Stromal cell of bone marrow (primary cell): ENCODE measurements at places on chromosomes 2 and 18.

- DNase-seq, result no peak
Measured at GRCh38 chr2:105473011-105473410, 74.2 kb upstream of the FHL2 start.

DNA sequence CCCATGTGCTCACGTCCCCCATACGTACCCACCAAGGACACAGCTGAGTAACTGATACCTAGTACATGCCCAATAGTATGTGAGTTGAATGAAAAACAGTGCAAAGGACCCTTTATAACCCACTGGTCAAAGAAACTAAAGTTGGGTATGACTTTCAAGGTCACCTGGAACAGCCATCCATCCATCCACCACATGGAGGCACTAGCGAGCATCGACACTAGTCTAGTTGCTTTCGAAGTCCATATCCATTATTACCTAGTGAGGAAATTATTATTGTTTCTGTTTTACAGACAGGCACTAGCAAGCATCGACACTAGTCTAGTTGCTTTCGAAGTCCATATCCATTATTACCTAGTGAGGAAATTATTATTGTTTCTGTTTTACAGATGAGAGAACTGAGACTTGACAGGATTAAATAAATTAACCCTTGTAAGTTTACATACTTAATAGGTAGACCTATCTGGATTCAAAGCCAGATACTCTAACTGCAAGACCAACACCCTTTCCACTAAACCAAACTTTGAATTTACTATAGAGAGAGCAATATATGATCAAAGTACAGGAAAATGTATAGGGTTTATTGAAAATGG, 233.7 kb downstream of the METTL4 start:
- no peak for DNase-seq

DNA sequence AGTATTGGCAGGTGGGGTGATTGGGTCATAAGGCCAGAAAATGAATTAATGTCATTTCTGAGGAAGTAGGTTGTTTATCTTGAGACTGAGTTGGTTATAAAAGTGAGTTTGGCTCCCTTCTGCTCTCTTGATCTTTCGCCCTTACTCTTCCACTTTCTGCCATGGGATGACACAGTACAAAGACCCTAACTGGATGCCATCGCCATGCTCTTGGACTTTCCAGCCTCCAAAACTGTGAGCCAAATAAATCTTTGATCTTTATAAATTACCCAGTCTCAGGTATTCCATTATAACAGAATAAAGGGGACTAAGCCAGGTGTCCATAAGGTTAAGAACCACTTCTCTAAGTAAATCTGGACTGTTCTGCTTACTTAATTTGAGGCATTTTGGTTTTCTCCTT, 44.4 kb downstream of the MAP4K3 start:
- no peak for DNase-seq

DNA sequence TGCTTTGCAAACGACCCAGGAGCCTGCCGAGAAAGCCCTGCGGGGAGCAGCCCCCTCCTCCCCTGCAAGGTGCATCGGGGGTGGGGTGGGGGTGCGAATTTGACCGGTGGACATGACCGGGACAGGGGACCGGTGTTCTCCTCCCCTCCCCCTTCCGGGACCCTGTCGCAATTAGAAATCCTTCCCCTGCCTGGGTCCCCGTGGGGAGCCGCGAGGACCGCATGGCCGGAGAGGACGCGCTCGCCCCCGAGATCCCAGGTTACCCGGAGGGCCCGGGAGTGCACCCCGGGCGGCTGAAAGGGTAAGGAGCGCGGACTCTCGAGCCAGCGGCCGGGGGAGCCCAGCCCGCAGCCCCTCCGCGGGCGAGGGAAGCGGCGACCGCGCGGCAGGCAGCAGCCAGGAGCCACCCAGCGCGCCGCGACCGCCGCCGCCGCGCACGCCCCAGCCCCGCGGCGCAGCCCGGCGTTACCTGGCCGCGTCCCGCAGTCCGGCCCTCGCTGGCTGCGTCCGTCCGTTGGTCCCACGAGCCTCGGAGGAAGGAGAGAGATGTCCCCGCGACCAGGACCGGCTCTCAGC, 482 bp downstream of the DLGAP1 start:
- no peak for DNase-seq

DNA sequence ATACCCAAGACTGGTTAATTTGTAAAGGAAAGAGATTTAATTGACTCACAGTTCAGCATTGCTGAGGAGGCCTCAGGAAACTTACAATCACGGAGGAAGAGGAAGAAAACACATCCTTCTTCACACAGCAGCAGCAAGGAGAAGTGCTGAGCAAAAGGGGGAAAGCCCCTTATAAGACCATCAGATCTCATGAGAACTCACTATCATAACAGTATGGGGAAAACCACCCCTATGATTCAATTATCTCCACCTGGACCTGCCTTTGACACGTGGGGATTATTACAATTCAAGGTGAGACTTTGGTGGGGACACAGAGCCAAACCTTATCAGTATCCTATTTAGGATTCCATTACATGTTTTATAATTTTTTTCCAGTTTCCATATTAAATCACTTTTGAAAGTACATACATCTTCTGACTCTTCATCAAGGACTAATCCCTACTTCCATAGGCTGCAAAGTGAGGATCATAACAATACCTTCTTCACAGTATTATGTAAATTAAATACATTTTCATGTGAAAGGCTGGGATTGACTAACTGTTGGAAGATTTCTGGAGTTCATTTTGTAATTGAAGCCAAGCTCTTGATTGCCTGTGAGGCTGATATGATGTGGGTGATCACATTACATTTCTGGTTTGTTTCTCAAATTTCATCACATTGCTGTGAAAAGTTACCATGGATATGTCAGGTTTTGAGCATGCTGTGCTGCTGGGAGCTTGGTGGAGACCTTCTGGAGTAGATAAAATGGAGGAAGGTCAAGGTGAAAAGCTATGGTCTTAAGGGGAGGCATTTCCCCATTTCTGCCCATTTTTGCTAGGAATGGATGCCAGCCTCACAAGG, 31.7 kb upstream of the CERS6 start:
- DNase-seq, result no peak

- no peak for DNase-seq
Measured at GRCh38 chr2:41445865-41446264, 602.0 kb upstream of the PKDCC start.

DNA sequence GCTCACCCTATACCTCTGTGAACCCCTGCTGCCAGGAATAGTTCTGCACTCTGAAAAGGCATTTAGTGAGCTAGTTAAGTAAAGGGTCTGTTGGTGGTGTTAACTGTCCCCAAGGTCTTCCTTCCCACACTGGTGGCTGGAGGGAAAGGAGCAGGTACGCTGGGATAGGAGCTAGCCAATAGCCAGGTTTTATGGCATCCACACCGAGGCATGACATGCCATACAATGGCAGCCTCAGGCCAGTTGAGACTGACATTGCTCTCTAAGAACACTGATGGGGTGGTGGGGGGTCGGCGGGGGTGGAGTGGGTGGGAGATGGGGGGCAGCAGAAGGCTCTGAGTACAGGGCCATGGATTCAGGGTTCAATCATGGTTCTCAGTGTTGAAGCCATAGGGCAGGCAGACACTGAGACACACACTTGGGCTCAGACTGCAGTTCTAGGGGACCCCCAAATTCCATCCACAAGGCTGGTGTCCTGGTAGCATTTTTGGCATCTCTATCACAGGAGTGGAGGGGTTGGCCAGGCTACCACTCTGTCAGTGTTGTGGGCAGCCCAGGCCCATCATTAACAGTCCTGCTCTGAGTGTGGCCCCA, 136.0 kb downstream of the CTIF start:
- no peak for DNase-seq

GRCh38 chr2:203732092-203732952, 25.9 kb downstream of the CD28 start:
- DNase-seq, result no peak

DNA sequence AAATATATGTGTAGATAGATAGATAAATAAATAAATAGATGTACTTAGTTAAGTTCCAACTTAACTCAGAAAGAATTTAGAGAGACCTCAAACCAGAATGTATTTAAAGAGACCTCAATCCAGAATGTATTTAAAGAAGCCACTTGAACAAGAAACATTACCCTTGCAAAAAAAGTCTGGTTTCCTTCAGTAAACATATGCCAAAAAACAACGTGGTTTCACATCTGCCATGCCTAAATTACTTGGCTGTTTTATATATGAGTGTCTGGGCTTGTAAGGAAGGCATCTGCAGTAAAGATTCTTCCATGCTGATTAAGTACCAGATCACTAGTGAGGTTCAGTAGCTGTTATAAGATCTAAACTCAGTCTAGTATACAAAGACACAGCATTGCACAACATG, 29.1 kb upstream of the RPE start:
- no peak for DNase-seq

DNA sequence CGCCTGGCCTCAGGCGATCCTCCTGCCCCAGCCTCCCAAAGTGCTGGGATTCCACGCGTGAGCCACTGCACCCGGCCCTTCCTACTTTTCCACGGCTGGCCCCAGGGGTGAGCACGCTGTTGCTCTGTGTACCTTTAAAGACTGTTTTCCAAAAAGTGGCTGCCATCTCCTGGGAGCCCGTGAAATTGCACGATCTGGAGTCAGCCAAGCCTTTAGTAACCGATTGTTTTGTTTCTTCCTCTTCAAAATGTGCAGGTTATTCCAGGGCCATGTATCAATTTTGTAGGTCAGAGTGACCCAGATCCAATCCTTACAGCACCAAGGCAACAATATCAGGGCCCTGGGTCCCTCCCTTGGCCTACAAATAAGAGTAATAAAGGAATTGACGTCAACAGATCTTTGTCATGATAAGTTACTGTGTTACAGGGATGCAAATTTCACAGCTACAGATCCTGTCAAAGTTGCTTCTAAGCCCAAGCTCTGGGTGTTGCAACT, 135.6 kb upstream of the ZNF236 start:
- peak; percentile 41 for DNase-seq

DNA sequence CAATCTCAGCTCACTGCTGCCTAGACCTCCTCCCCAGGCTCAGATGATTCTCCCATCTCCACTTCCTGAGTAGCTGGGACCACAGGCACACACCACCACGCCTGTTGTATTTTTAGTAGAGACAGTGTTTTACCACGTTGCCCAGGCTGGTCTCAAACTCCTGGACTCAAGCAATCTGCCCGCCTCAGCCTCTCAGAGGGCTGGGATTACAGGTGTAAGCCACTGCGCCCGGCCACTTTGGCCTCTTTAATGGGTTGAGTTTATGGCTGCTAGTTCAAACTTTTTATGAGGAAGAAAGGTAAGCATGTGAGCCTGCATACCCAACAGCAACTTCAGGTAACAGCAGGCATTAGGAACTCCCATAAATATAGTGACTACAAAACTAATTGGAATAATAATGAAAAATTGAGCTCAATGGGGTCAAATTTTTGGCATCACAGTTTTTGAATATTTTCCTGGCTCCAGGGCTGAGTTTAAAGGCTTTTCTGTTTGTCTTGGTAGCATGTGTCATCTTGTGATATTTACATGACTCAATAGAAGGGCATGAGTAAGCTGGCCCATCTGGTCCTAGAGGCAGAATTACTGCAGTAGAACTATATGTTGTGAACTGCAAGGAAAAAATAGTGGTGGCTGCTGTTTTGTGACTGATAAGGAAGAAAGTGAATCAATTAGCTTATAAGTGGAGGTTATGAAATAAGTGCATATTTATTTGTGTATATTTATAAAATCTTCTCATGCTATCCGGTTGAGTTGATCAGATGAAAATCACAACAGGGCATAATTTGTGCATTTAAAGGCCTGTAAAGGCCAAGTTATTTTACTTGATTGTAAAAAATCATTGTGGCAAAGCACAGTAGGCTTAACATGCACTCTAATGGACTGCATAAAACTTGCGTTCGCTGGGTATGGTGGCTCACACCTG, 24.8 kb downstream of the GALM start:
- DNase-seq, result peak; percentile 80

DNA sequence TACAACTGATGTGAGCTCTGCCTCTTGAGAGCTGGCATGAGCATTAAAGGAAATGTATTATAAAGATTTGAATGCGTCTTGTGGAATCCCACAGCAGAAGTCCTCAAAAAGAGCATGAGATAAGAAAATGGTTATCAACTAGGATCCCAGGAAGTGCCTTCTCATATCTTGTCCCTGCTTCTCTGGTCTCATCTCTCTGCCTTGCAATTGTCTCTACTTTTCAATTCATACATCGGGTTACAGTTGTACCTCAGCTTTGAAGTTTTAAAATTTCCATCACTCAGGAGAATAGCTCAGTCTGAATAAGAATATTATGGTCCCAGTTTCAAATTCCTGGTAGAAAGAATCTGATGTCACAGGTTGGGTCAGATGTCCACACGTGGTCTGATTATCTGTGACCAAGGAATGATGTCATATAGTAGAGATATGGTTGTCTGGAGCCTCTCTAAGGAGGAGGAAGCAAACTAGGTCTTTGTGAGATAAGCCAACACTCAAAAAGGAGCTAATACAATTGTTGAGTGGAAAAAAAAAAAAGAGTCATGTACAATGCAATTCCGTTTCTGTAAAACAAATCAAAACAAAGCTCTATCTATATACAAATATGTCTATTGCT, 21.7 kb upstream of the CCDC88A start:
- DNase-seq, result no peak

GRCh38 chr2:167842047-167842446, 405.3 kb downstream of the STK39 start:
- no peak for DNase-seq

DNA sequence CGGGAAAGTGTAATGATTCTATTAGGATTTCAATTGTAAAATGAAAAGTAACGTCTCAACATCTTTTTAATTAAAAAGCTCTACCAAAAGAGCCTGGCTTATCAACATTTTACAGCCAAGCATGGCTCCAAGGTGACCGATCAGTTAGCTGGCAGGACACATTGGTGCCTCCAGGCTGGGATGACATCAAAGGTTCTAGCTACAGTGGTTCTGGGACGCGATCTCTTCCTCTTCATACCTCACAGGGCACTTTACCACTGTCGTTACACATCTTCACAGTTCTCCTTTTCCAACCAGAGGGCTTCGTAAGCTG, 693 bp downstream of the ORC2 start:
- DNase-seq, result no peak

GRCh38 chr2:205361272-205361671, 321.0 kb upstream of the NRP2 start:
- no peak for DNase-seq

- DNase-seq, result peak; percentile 25
Measured at GRCh38 chr2:44362207-44363015, 664 bp downstream of the CAMKMT start.

- no peak for DNase-seq
Measured at GRCh38 chr2:97997784-97998392, 2.1 kb upstream of the TMEM131 start.

DNA sequence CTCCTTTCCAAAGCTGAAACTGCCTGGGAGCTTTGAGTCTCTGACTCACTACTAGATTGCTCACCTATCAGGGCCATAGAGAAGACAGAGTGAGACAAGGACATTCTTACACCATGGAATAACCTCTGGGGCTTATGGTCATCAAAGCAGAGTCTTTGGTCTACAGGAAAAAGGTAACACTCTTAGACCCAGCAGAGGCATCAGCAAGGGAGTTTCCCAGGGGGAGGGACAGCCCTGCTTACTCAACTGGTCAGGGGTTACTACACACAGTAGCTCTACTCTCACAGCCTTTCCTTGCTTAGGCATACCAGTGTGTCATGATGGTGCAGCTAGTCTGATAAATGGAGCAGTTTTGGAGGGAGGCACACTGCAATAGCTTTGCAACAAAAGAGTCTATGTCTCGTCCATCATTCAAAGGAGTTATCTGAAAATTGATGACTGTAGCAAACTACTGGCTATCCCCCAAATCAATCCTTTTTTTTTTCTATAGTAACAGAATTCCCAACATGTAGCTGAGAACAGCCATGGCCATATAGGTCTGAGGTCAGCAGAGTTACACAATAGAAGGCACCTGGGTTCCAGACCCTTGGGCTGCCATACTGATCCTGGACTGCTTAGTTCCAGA, 22.4 kb upstream of the CD28 start:
- peak; percentile 71 for DNase-seq
